ENCODE measurements at places on chromosomes 1 and 21.

GRCh38 chr1:38221006-38221649 is 174.5 kb upstream of the POU3F1 start:
- DNase-seq, result no peak

DNA sequence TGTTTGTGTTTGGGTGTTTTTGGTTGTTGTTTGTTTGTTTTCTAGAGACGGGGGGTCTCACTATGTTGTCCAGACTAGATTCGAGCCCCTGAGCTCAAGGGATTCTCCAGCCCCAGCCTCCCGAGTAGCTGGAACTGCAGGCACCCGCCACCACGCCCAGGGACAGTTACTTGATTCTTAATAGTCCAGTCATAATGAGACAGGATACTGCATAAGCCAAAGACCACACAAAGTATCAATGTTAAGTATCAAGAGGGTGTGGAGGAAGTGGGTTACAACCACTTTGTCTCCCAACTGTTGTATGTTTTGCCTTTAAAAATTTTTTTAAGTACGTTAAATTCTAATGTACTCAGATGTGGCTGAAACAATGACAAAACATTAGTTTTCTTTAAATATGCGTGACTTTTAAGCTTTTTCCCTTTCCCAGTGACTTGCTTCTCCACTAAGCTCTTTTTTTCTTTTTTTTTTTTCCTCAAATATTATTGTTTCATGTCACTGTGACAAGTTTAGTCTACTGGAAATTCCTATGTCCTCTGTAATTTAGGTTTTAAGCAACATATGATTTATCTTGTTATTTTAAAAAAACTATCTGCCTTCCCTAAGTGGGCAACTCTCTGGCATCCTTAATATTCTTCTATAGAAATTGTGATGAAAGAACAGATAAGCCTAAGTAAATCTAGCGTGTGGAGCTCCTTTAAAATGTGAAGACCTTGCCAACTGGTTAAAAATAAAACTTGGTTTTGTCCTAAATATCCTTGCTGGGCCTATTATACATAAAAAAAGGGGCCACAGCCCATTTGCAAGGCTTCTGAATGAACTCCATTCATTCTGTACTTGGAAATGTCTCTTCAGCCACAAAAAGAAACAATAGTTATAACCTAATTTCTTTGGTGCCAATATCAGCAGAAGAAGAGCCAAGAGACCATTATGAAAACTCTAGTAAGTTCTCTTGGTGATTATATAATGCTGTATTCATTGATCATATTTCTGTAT is 56.2 kb upstream of the DPH5 start:
- peak; percentile 83 for DNase-seq

- no peak for DNase-seq
Observed at GRCh38 chr1:31399976-31400375, 13.0 kb upstream of the SERINC2 start.

DNA sequence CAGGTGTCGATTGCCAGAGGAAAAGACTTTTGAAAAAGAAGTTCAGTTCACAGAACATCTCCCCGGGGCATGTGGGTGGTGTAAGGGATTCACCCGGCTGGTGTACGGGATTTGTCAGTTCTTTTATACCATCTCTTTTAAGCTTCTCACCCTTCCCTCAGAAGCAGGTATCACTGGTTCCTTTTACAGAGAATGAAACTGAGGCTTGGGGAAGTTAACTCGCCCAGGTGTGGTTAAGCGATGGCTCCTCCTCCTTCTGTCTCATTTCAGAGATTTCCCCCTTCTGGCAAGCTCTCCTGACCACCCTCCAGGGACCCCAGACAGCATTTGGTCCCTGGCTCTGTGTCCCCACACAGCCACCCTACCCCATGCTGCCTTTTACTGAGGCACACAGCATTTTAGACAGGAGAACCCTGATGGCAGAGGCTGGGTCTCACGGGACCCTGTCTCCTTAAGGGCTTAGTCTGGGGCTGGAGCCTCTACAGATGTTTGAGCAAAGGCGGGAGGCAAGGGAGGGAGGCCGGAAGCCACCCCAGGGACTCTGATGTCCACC is 2.8 kb upstream of the ECE1 start:
- DNase-seq, result peak; percentile 73

GRCh38 chr1:69409731-69410456 is 157.8 kb upstream of the LRRC7 start:
- no peak for DNase-seq

DNA sequence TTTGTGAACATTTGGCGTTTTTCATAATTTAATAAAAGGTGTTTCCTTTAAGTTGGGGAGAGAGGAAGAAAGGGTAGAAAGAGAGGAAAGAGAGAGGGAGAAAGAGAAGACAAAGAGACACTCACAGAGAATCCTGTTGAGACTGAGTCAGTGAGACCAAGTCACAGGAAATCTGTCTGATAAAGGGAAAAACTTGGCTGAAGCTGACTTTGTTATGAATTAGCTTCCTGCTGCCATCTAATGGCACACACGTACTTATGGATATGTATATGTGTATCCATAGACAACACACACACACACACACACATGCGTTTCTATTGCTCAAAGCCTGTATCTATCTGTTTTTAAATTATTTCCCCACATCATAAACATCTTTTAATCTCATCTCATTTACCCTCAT is 42.5 kb upstream of the DISC1 start:
- peak; percentile 24 for DNase-seq

GRCh38 chr1:41495210-41495948 is 10.9 kb upstream of the EDN2 start:
- peak; percentile 33 for DNase-seq

- DNase-seq, result no peak
Observed at GRCh38 chr21:39845571-39846130, 21.6 kb upstream of the PCP4 start.

GRCh38 chr1:114153261-114154145 is at the start of gene SYT6:
Gene SYT6 (minus strand): TSS chr1:114153869. CDS start chr1:114153772, 97 bp downstream.
- no peak for DNase-seq
